ENCODE measurements at places on chromosomes 6 and 20. TPM values are rescaled to one million over a fixed set of nuclear protein-coding genes. Genes with fewer than 3 reads are reported as not detected.

DNA sequence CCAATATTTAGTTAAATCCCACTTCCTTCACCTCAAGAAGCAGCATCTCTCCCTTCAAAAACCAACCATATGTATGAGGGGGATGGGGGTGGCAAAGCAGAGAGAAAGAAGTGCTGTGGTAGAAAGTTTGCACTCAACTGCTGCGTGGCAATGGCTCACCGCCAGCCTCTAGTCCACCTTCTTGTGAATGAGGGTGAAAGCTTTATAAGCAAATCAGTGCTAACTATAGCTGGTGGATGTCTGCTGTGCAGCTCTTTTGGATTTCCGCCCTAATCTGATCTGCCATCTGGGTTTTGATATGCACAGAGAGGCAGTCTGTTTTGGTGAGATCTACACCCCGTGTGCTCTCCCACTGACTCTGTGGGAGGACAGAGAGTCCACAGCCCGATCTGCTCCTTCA is 281.2 kb upstream of the SUPT3H start:
- H3K36me3 ChIP-seq = no peaks in the 10 kb centered on the region
- H3K27ac ChIP-seq = no peak overlapping the region
- peaks cover 64% of the 10 kb centered on the region for H3K4me1 ChIP-seq
- H3K4me3 ChIP-seq = peak overlapping the region; percentile 51

RGS17 gene
- not detected for total RNA-seq

GRCh38 chr6:113364766-113365165 is 492.4 kb upstream of the MARCKS start:
- no peak overlapping the region for H3K4me3 ChIP-seq
- H3K27ac ChIP-seq = no peak overlapping the region
- H3K4me1 ChIP-seq = peaks cover 7% of the 10 kb centered on the region
- no peaks in the 10 kb centered on the region for H3K36me3 ChIP-seq

GRCh38 chr6:115221198-115221597 is 839.5 kb downstream of the FRK start:
- peaks cover 2% of the 10 kb centered on the region for H3K36me3 ChIP-seq
- no peaks in the 10 kb centered on the region for H3K4me1 ChIP-seq
- DNase-seq = no peak

- peaks cover 6% of the 10 kb centered on the region for H3K36me3 ChIP-seq
- H3K27me3 ChIP-seq = no peaks in the 10 kb centered on the region
- H3K4me1 ChIP-seq = peaks cover 16% of the 10 kb centered on the region
Observed at GRCh38 chr20:1422753-1423152, 29.9 kb upstream of the FKBP1A start.

DNA sequence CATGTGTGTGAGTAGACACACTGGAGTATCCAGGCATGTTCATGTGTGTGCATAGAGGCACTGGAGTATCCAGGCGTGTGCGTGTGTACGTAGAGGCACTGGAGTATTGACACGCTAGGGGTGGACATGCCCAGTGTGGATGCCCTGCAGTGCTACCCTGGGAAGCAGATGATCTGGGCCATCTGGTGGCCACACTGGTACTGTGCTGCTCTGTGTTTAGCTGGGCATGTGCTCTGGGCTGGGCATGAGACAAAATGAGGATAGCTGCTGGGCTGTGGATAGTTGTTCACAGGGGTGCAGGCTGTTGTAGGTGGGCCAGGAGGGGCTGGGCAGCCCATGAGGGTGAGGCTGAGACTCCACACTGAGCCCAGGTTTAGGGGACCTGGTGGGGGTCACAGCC is 24.0 kb upstream of the NPBWR2 start:
- no peak overlapping the region for H3K27ac ChIP-seq
- peaks cover 16% of the 10 kb centered on the region for H3K27me3 ChIP-seq
- no peaks in the 10 kb centered on the region for H3K36me3 ChIP-seq

DNA sequence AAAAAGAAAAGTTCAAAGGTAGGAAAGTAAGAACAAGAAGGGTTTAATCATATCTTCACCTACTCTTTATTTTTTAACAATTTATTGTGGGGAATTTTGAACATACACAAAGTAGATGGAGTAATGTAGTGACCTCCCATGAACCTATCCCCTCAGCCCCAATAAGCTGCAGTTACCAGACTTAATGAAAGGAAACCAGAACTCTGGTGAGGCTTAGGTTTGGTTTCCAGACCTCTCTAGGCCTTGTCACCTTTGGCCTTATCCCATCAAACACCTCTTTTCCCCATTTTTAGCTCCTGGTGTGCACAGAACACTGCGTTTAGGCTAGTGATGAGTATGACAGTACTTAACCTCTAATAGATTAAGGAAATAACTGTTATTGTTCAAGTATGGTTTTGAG is 42.0 kb downstream of the CBFA2T2 start:
- no peak for DNase-seq
- H3K27ac ChIP-seq = no peak overlapping the region
- H3K27me3 ChIP-seq = no peaks in the 10 kb centered on the region
- no peaks in the 10 kb centered on the region for H3K36me3 ChIP-seq
- peaks cover 18% of the 10 kb centered on the region for H3K4me1 ChIP-seq
- H3K4me3 ChIP-seq = no peak overlapping the region

GRM1 gene
- total RNA-seq = not detected

TRIM15 gene
- 0.84 TPM for total RNA-seq

DNA sequence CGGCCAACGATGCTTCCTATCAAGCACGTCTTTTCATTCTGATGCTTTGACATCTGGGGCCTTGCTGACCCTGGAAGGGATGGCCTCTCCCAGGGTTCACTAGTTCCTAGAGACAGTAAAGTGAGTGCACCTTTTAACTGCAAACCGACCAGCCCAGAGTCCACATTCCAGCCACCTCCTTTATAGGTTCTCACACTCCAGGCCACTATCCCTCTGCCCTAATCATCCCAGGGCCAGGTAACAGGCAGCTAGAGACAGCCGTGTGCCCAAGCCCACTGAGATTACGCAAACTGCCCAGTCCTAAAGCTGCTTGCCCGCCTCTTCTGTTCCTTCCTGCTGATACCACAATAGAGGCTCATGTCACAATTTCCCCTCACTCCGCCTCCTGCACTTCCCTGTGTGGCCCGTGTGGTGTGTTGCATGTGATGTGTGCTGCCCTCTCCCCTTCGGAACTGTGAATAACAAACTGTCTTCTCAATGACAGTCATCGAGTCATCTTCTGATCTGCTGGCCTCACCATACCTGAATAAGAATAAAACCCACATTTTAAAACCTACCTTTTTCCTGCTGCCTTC is 123.7 kb upstream of the EXOC2 start:
- no peak overlapping the region for H3K27ac ChIP-seq
- H3K4me3 ChIP-seq = no peak overlapping the region
- no peaks in the 10 kb centered on the region for H3K36me3 ChIP-seq
- DNase-seq = peak; percentile 59
- H3K27me3 ChIP-seq = peaks cover 12% of the 10 kb centered on the region
- peaks cover 39% of the 10 kb centered on the region for H3K4me1 ChIP-seq

DNA sequence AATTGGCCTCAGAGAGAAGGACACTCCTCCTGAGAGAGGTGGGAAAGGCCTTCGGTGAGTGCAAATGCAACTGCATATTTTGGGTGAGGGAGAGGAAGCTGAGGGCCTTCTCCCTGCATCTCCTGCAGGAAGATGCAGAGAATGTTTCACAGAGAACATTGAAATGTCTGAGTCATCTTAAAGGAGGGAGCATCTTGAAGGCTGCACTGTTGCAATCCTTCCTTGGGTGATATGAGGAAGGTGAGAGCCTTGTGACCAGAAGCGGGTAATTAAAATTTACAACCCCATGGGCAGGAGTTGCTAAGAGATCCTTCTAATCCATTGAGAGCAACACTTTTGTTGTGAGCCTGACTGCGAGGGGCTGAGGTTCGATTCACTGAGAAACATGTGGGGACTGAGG is 375.7 kb upstream of the MARCKS start:
- no peaks in the 10 kb centered on the region for H3K27me3 ChIP-seq
- H3K4me1 ChIP-seq = no peaks in the 10 kb centered on the region
- no peak overlapping the region for H3K27ac ChIP-seq
- no peaks in the 10 kb centered on the region for H3K36me3 ChIP-seq

CST4 gene
- total RNA-seq = not detected

GRCh38 chr20:34367155-34367554 is 4.1 kb downstream of the ITCH start:
- peaks cover 47% of the 10 kb centered on the region for H3K4me1 ChIP-seq
- peak overlapping the region; percentile 74 for H3K4me3 ChIP-seq
- peak overlapping the region; percentile 88 for H3K27ac ChIP-seq
- no peaks in the 10 kb centered on the region for H3K27me3 ChIP-seq
- DNase-seq = no peak
- H3K36me3 ChIP-seq = peaks cover 10% of the 10 kb centered on the region

DNA sequence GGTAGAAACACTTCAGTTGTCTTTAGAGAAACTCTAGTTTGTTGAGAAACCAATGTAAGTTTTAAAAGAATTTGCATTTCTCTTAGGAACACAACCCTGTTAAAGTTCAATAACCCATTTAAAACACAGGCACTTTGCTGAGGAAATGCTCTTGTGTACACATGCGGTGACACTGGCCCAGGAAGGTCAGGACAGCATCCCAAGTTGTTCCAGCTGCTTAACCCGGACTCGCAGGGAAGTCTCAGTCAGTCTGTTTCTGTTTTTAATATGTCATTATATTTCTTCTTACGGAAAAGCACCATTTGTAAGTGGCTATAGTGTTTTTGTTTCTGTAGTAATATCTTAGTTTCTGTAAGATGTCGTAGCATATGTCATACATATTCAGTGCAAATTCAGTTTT is 36.9 kb downstream of the RIN2 start:
- DNase-seq = no peak
- H3K27me3 ChIP-seq = peaks cover 22% of the 10 kb centered on the region
- no peaks in the 10 kb centered on the region for H3K4me1 ChIP-seq

GRCh38 chr20:50108556-50109235 is 4.3 kb downstream of the UBE2V1 start:
- H3K27ac ChIP-seq = peak overlapping the region; percentile 83
- H3K36me3 ChIP-seq = peaks cover 22% of the 10 kb centered on the region
- H3K4me3 ChIP-seq = peak overlapping the region; percentile 54
- H3K27me3 ChIP-seq = no peaks in the 10 kb centered on the region

ENPP5 gene
- 0.43 TPM for total RNA-seq

GPR6 gene
- total RNA-seq = not detected

DNA sequence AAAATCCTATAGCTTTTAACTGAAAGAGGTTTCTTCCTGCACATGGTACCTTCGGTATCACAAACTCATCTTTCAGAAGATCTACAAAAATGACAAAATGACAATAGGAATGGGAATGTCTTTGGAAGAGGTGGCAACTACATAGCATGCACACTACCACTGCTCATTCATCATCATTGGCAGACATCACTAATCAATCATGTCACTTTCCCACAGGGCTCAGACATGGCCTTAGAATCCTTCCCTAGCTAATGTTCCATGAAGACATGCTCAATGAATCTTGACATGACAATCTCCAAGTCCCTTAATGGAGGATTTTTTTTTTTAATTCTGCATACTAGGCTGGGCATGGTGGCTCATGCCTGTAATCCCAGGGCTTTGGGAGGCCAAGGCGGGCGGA is 3.2 kb upstream of the PGC start:
- no peak overlapping the region for H3K27ac ChIP-seq
- no peaks in the 10 kb centered on the region for H3K4me1 ChIP-seq
- no peaks in the 10 kb centered on the region for H3K36me3 ChIP-seq

BPIFB1 gene
- not detected for total RNA-seq

- no peak overlapping the region for H3K27ac ChIP-seq
- no peaks in the 10 kb centered on the region for H3K36me3 ChIP-seq
- no peaks in the 10 kb centered on the region for H3K27me3 ChIP-seq
- peaks cover 18% of the 10 kb centered on the region for H3K4me1 ChIP-seq
- DNase-seq = peak; percentile 65
Observed at GRCh38 chr6:26554697-26555504, 16.7 kb downstream of the HMGN4 start.

TPD52L2 gene
- 71.5 TPM for total RNA-seq

- peaks cover 24% of the 10 kb centered on the region for H3K36me3 ChIP-seq
- H3K27me3 ChIP-seq = no peaks in the 10 kb centered on the region
- H3K4me3 ChIP-seq = peak overlapping the region; percentile 99
- H3K4me1 ChIP-seq = peaks cover 47% of the 10 kb centered on the region
- peak overlapping the region; percentile 96 for H3K27ac ChIP-seq
Observed at GRCh38 chr20:33811776-33812151, 616 bp downstream of the CHMP4B start.

- H3K27ac ChIP-seq = no peak overlapping the region
- no peak overlapping the region for H3K4me3 ChIP-seq
- H3K36me3 ChIP-seq = peaks cover 3% of the 10 kb centered on the region
- H3K27me3 ChIP-seq = no peaks in the 10 kb centered on the region
Observed at GRCh38 chr6:27889275-27889627, 22.9 kb downstream of the OR2B2 start.

- H3K36me3 ChIP-seq = no peaks in the 10 kb centered on the region
- H3K27ac ChIP-seq = no peak overlapping the region
- H3K4me3 ChIP-seq = no peak overlapping the region
- no peaks in the 10 kb centered on the region for H3K4me1 ChIP-seq
Observed at GRCh38 chr20:16124491-16124890, 448.8 kb downstream of the KIF16B start.

VSX1 gene
- 0.12 TPM for total RNA-seq

GRCh38 chr6:37889486-37889885 is 70.0 kb downstream of the ZFAND3 start:
- no peak overlapping the region for H3K4me3 ChIP-seq
- H3K27me3 ChIP-seq = no peaks in the 10 kb centered on the region
- peaks cover 21% of the 10 kb centered on the region for H3K4me1 ChIP-seq
- peaks cover 6% of the 10 kb centered on the region for H3K36me3 ChIP-seq

DNA sequence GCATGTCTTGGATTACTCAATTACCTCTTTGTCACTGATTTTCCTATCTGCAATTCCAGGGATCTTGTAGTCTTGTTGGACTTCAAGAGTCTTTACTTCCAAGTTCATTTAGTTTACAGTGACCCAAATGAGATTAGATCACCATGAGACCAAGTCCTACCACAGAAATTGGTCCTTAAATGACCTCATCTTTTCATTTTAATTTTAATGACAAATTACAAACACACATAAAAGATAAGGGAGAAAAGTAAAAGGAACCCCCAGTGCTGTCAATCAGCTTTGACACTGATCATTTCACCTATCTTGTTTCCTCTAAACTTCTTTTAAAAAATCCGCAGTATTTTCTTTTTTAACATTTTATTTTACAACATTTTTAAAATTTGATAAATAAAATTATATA is 54.9 kb upstream of the FYN start:
- peaks cover 10% of the 10 kb centered on the region for H3K36me3 ChIP-seq
- no peak overlapping the region for H3K4me3 ChIP-seq
- no peaks in the 10 kb centered on the region for H3K27me3 ChIP-seq
- no peak for DNase-seq
- no peak overlapping the region for H3K27ac ChIP-seq

RNF217 gene
- total RNA-seq = 1.2 TPM

DNA sequence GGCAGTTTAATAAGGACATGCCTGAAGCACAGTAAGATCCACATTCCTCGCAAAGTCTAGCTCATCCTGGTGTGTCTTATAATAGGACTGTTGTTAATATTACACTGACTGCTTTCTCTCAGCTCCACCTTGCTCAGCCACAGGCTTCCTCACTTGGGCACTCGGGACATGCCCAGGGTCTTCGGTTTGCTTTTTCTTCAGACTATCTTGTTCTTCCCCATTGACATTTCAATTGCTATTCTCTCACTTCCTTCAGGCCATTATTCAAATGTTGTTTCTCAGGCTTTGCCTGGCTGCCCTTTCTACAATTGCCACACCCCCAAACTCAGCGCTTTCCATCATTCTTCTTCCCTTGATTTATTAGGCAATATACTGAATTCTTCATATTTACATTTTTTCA is 274.8 kb upstream of the RGS17 start:
- no peaks in the 10 kb centered on the region for H3K4me1 ChIP-seq
- H3K4me3 ChIP-seq = no peak overlapping the region
- no peaks in the 10 kb centered on the region for H3K36me3 ChIP-seq
- no peak overlapping the region for H3K27ac ChIP-seq

- no peak overlapping the region for H3K4me3 ChIP-seq
- no peak overlapping the region for H3K27ac ChIP-seq
- H3K4me1 ChIP-seq = no peaks in the 10 kb centered on the region
- H3K36me3 ChIP-seq = no peaks in the 10 kb centered on the region
Observed at GRCh38 chr20:14288341-14289330, 48.8 kb downstream of the FLRT3 start.

HLA-DQB2 gene
- 0.60 TPM for total RNA-seq

MCCD1 gene
- not detected for total RNA-seq

ITPR3 gene
- total RNA-seq = 49.9 TPM

Data from activated T-cell treated with anti-CD3 and anti-CD28 coated beads, Interleukin-2, amount 50 U/mL, for 72 hours (primary cell).